A673 (cell line): ENCODE measurements at places on chromosomes 6 and 20.

DNA sequence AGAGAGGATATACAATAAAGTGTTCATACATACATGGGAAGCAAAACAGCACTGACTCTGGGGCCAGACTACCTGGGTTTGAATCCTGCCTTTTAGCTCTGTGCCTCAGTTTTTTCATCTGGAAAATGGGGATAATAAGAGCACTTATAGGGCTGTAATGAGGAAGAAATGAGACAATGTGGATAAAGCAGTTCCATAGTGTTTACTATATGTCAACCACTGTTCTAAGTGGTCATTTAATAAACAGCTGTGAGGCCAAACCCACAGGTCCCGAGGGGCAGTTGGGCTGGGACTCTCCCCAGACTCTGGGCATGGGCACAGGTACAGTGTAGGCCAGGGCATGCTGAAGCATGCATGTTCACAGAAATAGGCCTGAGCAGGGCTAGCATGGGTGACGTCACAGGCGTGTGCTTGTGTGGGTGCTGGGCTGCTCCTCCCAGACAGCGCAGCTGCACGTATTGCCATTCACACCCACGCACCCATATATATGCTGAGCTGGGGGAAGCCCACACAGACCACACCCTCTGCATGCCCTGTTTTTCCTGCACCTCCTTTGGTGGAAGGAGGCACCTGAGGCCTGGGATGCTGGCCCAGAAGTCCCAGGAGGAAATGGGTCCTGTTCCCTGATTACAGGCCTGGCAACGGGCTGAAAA, 3.5 kb upstream of the PLCG1 start:
- peak; percentile 39 for DNase-seq

DNA sequence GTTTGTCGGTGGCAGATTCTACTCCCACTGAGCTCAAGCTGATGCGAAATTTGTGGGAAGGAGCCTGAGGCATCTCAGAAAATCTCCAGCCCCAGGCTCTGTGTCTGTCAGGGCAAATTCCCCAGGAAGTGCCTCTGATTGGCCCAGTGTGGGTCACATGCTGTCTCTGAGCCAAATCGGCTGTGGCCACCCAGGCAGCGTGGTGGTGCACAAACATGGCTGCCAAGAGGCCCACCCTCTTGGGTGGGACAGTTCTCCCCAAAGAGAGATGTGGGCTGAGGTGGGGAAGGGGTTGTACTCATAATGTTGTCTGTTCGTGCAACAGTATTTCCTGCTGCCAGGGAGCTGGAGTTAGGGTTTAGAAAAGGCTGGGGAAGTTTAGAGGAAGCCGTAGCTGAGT, 130.6 kb downstream of the BMP7 start:
- DNase-seq, result no peak

DNA sequence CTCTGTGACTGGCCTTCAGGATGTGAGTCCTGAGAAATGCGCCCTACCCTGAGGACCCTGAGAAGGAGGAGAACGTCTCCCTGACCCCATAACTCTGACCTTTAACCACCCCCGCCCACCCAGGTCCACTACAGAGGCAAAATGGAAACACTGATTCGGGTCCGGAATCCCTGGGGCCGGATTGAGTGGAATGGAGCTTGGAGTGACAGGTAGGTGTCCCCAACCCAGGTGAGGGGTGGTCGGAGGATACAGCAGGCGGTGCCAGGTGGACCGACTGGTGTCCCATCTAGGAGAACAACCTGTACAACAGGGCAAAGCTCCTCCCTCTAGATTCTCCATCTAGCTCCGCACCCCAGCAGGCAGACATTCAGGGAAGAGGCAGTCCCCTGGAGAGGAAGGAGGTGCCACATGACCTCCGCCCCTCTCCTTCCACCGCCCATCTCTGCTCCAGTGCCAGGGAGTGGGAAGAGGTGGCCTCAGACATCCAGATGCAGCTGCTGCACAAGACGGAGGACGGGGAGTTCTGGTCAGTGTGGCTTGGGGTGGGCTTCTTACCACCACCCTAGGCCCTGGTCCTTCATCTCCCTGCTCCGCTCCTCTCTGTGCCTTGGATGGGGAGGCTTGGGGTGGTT, 17.6 kb downstream of the CAPN11 start:
- DNase-seq, result no peak

DNA sequence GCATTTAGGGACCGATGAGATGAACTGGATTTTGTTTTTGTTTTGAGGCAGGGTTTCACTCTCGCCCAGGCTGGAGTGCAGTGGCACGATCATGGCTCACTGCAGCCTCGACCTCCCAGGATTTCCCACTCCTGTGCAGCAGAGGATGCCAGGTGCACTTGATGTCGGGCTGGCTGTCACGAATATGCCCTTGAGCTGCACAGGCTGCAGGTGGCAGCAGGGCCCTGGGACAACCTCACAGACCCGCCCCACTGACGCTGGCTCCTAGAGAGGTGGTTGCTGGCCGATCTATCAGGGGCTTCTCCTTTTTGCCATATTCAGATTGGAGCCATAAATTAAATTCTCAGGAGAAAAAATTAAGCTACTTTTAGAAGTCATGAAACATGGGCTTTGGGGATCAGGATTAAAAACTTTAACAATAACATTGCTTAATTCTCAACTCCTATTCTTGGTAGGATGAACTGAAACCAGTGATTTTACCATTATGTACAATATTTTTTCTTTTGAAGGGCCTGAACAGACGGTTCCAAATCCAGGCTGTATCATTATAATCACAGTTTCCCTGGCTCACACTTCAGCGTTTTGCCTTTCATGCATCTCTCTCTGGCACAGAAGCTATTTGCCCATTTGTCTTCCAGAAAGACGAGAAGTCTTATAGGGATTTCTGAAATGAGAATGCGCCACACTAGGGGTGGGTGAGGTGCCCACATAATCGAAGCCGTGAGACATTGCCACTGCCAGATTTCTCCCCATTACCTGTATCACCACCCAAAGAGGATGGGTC, 32.4 kb downstream of the NQO2 start:
- DNase-seq, result no peak

GRCh38 chr6:6820641-6821238, 232.2 kb downstream of the LY86 start:
- DNase-seq, result no peak

GRCh38 chr6:79671600-79672266, 40.6 kb downstream of the SH3BGRL2 start:
- no peak for DNase-seq

- peak; percentile 79 for DNase-seq
Observed at GRCh38 chr20:17530716-17531664, at the start of gene BFSP1. Gene BFSP1 (minus strand): TSS chr20:17531379. CDS start chr20:17531329, 50 bp downstream.

- DNase-seq, result peak; percentile 76
Observed at GRCh38 chr6:97586344-97586743, 303.3 kb upstream of the MMS22L start.

DNA sequence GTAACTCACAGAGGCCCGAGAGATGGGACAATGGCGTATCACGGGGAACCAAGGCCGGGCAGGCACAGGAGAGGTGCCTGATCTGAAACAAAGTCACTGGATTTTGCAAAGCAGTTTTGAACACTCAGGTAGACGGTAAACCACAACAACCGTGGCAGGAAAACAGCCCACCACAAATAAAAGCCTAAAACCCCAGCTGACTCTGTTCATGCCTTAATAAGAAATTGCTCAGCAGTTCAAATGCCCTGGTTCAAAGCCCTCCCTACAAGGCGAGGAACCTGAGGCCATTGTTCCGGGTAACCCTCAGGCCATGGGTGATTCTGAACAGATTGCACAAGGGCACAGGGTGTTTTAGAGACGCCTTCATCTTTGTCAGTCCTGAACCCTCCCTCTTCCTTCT, 114.2 kb downstream of the MAP3K7 start:
- no peak for DNase-seq

DNA sequence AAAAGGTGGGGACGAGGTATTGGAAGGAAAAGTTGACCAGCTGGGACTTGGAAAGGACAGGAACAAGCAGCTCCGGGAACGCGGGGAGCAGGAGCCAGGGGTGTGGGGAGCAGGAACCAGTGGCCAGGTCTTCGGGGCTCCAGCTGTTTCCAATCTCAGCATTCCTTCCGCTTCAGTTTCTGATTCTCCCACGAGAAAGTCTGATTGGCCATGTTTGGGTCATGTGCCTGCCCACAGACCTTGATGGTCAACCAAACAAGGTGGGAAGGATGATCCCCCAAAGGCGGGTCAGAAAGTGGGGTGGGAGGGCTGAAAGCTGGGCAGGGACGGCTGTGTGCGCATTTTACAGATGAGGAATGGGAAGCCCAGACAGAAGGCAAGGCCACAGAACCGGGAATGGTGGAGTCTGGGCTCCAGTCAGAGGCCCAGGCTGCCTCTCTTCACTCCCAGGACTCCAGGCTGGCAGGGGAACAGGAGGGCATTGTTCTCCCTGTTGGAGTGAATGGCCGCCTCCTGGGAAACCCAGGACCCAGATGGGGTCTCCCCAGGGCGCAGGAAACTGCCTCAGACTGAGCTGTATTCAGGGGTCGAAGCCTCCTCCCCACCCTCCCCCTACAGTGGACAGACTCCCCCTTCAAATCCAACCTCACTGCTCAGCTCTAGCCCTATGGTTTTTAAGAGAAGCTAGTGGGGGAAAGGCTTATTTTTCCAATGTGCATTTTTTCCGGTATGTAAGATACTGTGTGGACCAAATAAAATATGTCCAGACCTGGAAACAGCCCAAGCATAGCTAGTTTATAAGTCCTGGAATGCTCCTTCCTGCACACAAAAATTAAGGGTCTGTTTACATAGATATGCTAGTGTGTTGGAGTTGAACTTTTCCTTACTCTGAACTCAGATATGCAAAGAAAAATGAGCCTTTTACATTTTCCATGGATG, 12.2 kb upstream of the PTGIS start:
- no peak for DNase-seq

DNA sequence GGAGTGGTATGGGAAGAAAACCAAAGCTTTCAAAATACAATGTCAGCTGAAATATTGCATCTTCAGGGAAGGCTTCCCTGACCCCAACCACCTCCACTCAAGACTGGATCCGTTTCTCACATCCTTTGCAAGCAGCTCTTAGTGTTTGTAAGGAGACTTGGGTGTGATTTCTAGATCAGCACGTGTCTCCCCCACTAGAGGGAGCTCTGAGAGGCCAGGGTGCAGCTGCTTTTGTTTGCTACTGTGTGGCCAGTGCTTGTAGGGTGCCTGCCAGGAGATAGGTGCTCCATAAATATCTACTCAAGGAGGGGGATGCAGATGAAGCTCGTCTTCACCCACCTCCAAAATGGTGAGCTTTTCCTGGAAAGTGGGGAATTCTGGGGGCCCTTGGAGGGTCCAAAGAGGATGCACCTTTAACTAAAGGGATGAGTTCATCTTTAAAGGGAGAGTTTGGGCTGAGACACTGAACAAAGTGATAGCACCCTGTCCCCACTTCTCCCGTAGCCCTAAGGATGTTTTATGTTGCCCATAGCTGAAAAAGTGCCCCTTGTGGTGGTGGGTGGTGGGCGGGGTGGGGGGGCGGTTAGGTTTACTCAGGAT, 52.6 kb upstream of the MAFB start:
- DNase-seq, result peak; percentile 62

DNA sequence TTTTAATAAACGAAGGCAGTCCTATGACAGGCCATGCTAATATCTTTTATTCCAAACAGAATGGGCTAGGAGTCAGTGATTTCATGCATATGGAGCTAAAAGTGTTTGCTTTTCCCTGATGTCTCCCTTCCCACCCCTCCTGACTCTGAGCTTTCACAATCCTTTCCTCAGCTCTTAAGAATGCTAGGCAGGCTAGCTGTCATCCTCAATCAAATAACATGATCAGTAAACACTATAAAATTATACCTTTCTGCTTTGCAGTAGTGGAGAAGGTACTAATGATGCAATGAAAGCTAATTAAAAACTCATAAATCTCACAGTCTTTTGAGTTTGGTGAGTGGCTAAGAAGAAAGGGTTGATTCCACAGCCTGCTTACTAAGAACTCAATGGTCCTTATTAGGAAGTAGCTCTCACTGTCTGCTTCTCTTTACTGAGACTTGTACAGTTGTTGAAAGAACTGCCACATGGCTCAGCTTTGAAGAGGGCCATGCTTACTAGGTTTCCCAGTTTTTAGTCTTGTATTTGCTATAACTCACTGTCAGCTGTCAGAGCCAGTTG, 250.9 kb upstream of the JAG1 start:
- no peak for DNase-seq

- peak; percentile 24 for DNase-seq
Observed at GRCh38 chr20:7926767-7927166, 13.5 kb downstream of the HAO1 start.

DNA sequence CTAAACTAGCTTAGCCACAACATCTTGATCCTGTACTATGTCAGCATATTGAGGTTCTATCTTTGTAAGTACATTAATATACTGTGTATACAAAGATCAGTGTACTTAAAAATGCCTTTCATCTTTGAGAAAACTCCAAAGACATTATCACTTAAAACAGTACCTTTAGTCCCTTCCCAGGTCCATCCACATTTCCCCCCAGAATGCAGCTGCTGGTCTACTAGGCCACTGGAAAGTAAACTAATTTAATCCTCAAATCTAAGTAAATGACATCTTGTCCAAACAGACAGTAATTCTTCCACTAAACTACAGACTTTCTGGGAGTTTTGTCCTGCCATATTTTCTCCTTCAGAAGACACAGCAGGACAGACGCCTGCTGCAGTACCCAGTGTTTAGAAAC, 68.7 kb downstream of the SYCP2 start:
- no peak for DNase-seq
